Stimulated activated CD4-positive, alpha-beta T cell treated with anti-CD3 and anti-CD28 coated beads, Interleukin-4, amount 100 ng/mL, for 4 hours (primary cell): ENCODE measurements at places on chromosomes 4 and X.

DNA sequence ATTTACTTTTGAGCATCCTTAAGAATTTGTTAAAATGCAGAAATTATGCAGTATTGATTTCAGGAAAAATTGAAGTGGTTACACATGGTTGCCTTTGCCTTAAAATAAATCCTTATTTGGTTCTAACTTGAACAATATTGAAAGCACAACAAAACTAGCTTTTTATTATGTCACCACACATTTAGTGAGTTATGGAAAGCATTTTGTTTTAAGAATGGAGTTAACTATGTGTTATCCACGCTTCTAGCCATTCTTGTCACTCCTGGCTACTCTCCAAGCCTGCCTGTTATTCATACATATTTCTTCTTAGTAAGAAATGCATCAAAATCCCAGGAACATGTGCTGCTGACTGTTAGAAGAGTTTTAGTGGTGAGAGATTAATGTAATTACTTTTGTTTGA, 73.9 kb downstream of the FAT4 start:
- no peak for DNase-seq

- DNase-seq: no peak
Observed at GRCh38 chr4:18021470-18021719, 160 bp downstream of the LCORL start.

DNA sequence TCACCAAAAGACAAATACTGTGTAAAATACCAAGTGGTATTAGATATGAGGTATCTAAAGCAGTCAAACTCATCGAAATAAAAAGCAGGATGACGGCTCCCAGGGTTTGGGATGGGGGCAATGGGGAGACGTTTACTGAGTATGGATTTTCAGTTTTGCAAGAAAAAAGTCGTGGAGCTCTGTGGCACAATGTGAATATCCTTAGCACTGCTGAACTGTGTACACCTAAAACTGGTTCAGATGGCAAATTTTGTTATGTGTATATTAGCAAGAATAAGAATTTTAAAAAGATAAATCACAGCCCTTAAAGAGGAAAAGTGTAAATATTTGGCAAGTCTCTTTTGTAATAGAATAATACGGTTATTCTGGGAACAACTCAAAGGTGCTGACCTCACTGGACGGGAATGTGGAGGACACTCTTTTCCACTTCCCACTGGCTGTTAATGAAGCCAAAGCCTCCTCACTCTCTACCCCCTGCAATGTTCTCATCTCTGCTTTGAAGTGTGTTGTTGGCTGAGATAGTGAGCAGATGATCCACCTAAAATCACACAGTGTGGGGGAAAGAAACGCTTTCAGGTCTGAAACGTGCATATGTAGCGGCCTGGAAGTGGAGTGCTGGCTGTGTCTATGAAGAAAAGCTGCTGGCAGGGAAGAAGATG, 49.2 kb downstream of the SEL1L3 start:
- DNase-seq: no peak

DNA sequence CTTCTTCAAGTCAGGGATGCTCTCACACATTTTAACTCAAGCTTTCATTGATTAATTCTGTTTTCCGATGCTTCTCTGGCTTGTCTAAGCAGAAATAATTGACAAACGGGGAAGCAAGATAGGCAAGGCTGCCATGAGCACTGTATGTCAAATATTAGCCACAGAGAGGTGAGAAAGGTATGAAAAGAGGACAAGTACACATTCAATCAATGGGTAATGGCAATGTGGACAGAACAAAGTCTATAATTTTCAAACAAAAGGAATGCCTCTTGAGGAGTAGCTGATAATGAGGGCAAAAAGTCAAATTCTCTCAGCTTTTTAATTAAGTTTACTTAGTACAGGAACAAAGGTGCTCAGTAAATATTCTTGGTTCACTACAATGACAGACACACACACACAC, 19.6 kb downstream of the COX7B2 start:
- no peak for DNase-seq

DNA sequence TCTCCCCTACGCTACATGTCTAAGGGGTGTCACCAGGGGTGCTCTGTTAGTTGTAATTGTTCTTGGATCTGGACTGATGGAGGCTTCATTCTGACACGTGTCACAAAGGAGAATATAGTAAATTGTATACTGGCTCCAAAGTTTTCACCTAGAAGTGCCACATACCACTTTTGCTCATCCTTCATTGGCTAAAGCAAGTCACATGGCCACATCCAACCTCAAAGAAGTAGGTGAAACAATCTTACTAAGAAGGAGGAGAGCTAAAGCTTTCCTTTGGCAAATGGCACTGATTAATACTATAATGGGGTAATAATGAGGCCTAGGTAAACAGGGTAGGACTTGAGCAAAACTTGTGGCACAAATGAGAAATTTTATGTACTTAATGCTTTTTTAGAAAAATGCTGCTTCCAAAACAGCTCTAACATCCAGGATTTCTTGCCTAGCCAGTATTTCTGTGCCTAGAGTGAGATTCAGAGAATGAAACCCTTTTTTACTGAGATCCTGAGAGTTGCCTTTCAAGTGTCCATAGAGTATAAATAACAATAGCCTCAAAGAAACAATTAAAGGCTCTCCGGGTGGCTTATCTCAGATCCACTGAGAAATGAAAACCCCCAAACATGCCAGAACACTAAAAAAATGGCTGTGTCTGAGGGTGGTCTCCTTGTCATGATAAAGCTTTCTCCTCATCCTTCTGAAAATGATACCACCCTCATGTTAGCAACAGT, 34.7 kb downstream of the NHS start:
- no peak for DNase-seq

DNA sequence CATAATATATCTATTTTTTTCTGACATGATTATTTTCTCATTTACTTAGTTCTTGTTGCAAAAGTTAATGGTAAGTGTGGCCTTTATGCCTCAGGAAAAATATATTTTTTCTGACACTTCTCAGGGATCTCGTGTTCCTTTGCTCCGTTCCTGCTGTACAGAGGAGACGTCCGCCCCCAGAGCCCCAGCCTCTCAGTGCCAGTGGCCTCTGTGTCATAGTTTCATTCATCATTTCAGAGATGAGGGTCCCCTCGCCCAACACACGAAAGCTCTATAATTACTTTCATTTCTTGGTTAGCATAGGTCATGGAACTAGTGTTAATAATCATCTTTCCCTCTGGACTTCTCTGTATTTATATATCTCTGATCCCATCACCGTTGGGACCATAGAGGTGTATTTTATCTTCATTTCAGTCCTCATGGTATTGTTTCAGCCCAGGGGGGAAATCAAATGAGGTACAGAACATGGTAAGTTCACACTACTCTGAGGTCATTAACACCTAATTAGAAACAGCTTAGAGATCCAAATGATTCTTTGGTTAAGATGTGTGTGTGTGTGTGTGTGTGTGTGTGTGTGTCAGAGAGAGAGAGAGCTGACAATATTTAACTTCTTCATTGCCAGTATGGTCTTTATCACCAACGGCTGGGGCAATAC, 631.1 kb upstream of the TENM3 start:
- no peak for DNase-seq

DNA sequence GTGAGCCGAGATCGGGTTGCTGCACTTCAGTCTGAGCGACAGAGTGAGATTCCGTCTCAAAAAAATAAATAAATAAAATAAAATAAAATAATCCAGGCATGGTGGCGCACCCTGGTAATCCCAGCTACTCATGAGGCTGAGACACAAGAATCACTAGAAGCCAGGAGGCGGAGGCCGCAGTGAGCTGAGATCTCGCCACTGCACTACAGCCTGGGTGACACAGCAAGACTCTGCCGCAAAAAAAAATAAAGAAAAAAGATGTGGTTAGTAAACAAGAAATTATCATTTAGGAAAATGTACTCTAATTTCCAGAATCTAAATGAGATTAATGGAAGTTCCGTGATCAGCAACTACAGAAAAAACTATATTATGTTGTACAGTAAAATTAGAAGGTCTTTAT, 14.5 kb upstream of the LRBA start:
- no peak for DNase-seq

DNA sequence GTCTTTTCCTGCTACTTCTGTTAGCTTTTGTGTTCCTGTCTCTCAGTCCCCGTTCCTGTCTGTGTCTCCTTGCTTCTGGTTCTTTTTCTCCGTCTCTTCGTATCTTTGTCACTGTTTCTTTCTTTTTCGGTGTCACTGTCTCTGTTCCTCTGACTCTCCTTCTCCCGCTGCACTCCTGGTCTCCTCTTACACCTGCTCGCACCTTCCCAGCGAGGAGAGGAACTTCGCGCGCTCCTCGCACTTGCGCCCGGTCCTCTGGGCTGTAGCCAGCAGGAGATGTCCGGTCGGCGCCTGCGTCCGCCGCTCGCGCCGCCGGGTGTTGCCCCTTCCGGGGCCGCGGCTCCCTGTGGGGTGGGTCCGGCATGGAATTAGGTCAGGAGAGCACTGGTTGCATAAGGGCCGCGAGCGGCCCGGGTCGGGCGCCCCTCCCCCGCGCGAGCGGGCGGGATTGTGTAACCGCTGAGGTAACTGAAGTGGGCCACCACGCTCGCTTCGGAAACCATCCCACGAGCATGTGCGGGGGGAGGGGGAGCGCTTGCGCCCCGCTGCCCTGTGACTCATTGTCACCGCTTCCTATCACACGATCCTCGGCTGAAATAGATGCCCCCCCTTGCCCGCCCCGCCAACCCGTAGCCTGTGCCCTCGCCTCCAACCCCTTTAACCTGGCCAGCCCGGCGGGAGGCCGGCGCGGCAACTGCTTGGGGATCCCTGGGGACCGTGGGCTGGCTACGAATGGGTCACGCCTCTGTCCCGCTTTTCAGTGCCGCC, 1.6 kb downstream of the LONRF3 start:
- DNase-seq: peak; percentile 66
